Activated naive CD4-positive, alpha-beta T cell treated with anti-CD3 and anti-CD28 coated beads, Interleukin-2, amount 50 U/mL, for 16 hours (primary cell): ENCODE measurements at places on chromosomes 7 and 10.

- DNase-seq, result no peak
These were observed 636.5 kb downstream of the ZNF716 start for GRCh38 chr7:58086461-58086860.

DNA sequence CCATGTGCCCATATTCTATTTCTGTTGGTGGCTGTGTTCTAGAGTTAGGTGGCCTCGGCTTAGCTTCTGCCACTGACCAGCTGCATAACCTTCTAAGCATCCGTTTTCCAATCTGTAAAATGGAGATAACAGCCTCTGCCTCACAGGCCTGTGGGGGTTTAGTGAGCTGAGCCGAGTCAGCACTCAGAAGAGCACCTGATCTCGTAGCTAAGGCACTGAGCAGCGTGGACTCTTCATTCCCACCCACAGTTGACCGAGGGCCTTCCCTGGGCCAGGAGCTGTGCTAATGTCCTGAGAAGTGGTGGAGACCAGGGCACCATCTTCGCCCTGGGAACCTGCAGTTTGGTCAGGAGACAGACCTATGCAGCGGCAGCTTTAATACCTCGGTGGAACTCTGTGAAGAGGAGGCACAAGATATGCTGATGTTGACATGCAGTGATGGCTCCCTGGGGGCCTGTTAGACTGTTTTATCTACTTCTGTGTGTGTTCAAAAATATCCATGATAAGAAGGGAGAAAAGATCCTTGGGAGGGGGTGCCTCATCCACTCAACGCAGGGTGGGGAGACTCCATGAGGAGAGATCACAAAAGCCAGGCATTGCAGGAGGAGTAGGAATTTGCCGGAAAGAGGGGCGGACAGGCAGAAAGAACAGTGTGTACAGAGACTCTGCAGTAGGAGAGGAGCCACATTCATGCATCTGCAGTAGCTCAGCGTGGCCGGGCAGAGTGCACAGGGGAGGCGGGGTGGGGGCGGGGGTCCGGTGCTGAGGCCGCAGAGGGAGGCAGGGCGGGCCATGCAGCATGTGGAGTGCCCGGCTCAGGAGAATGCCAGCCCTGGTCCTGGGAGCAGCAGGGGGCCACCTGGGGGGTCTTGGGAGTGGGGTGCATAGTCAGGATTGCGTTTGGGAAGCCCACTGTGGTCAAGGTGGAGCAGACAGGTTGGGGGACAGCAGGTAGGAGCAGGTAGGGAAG is 136.8 kb downstream of the C10orf105 start:
- DNase-seq, result no peak

- DNase-seq, result no peak
These were observed 69.2 kb upstream of the UNC5B start for GRCh38 chr10:71143170-71143569.

DNA sequence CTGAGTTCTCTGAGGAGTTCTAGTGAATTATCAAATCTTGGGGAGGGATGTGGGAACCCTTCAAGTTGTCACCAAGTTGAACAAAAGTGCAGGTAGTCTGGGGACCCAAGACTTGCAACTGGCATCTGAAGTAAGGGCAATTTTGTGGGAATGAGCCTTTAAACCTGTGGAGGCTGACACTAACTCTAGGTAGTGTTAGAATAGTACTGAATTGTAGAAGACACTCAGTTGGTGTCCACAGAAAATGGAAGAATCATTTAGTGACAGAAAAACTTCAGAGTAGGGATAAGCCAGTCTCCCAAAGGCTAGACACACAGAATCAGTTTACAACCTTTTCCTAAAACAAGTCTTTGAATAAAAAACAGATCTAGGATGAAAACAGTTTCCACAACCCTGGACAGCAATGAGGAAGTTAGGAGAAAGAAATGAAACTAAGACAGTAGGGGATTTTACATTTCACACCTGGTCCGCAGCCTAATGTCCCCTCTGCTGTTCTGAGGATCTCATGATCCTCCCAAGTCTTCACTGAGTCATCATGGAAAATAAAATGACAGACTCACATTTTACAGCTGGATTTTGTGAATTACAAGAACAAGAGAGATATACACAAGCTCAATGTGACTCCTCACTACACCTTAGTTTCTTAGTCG is 23.0 kb upstream of the ING3 start:
- DNase-seq, result no peak

DNA sequence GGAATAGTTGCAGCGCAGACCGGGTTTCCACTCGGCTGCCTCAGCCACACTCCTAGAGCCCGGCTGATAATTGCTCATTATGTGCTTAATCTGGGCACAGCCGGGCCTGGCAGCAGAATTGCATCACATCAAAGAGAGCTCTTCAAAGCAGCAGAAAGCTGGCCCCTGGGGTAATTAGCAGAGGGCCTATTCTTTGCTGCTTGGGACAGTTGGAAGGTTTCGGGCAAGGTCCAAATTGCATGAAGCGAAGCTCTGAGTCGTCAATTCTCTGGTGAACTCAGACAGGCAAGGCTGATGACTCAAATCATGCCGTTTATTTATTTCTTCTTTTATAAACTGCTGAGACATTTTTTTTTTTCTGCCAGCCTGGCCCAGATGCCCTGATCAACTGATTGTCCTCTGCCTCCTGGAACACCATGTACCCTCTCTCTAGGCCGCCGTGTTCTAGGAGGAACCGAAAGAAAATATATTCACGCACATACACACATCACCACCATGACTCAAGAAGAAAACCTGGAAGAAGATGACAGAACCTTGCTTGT is 242.2 kb downstream of the RAB11FIP2 start:
- no peak for DNase-seq

DNA sequence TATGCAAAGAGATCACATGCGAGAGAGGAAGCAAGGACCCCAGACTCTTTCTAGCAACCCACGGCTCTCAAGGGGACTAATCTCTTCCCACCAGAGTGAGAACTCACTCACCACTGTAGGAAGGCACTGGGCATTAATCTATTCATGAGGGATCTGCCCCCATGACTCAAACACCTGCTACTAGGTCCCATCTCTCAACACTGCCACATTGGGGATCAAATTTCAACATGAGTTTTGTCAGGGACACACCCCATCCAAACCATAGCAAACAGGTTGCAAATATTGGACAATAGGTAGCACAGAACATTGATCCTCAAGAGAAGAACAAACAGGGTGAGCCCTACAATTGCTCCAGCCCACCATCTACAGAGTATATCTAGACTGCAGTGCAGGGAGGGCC is 740.6 kb downstream of the LRMDA start:
- DNase-seq, result no peak

DNA sequence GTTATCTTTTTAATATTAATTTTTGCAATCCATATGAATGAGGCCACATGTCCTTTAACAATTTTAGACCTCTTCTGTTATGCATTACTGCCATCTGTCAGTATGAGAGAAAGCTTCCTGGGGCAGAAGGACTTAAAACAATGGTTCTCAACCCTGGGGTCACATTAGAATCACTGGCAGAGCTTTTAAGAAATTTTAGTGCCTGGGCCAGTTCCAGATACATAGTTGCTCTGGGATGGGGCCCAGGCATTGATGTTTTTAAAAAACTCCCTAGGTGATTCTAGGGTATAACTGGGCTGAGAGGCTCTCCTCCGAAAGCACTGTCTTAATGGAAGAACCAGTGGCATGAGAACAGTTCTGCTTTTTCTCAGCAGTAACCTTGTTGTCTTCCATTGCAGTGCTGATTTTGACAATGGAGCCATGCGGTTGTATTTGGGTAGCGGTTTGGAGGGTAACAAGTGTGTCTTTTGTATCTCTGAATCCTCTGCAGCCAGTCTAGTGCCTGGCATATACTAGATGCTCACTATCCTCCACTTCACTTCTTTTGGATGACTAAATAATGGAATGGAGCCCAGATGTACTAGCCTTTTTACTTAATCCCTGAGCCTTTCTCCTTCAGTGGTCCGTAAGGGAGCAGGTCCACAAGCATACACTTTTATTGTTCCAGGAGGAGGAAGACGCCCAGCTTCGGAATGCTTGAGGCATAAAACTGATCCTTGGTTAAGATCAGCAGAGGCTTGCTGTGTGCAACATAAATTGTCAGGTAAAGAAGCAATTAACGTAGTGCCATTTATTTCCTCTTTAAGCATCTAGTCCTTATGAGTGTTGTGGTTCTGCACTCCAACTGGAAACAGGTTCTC is 227.1 kb downstream of the AUTS2 start:
- no peak for DNase-seq

- DNase-seq, result no peak
These were observed 29.3 kb downstream of the KLF6 start for GRCh38 chr10:3755440-3756359.

- peak; percentile 18 for DNase-seq
These were observed 748 bp downstream of the PHTF2 start for GRCh38 chr7:77799078-77799964.

- no peak for DNase-seq
These were observed 2.7 kb downstream of the LRRC20 start for GRCh38 chr10:70379581-70380176.

- DNase-seq, result peak; percentile 30
These were observed 106.5 kb downstream of the HTR7 start for GRCh38 chr10:90751107-90751997.

DNA sequence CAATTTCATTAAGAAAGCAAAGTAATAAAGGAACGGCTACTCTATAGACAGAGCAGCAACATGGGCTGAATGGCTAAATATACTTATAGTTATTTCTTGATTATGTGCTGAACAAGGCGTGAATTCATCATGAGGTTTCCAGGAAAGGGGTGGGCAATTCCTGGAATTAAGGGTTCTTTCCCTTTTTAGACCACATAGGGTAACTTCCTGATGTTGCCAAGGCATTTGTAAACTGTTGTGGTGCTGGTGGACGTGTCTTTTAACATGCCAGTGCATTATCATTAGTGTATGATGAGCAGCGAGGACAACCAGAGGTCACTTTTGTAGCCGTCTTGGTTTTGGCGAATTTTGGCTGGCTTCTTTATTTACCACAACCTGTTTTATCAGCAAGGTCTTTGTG is 28.5 kb upstream of the ZMYND11 start:
- no peak for DNase-seq

GRCh38 chr7:21023841-21024484 is 237.3 kb upstream of the SP8 start:
- no peak for DNase-seq

DNA sequence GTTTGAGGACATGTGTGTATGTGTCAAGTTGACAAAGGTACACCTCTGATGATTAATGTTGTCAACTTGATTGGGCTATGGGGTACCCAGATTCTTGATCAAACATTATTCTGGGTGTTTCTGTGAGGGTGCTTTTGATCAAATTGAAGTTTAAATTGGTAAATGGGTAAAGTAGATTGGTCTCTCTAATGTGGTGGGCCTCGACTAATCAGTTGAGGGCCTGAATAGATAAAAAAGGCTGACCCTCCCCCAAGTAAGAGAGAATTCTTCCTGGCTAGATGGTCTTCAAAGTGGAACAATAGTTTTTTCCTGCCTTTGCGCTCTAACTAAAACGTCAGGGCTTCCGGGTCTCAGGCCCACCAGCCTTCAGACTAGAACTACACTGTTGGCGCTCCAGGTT is 309.9 kb upstream of the MGMT start:
- no peak for DNase-seq

GRCh38 chr7:22346383-22347107 is 10.4 kb downstream of the RAPGEF5 start:
- DNase-seq, result no peak

GRCh38 chr7:69232445-69233376 is 365.6 kb upstream of the AUTS2 start:
- DNase-seq, result no peak
